ENCODE measurements at places on chromosomes 1 and 21. TPM values are rescaled to one million over a fixed set of nuclear protein-coding genes. Genes with fewer than 3 reads are reported as not detected.
A peak's percentile ranks its signal among the peaks of the same experiment; 100 is the strongest.

CNR2 gene
- total RNA-seq, result not detected

SLC2A5 gene
- not detected for total RNA-seq

PKNOX1 gene
- 19.3 TPM for total RNA-seq

UQCRHL gene
- 1.8 TPM for total RNA-seq

S100B gene
- not detected for total RNA-seq

NR1I3 gene
- not detected for total RNA-seq

ETV3L gene
- not detected for total RNA-seq

KRTAP12-2 gene
- total RNA-seq, result not detected

CD1B gene
- total RNA-seq, result not detected

OR2M3 gene
- not detected for total RNA-seq

MFAP2 gene
- 37.9 TPM for total RNA-seq

HTR6 gene
- not detected for total RNA-seq

GRCh38 chr1:101075926-101076325 is 50.3 kb upstream of the DPH5 start:
- no peak for DNase-seq

DNA sequence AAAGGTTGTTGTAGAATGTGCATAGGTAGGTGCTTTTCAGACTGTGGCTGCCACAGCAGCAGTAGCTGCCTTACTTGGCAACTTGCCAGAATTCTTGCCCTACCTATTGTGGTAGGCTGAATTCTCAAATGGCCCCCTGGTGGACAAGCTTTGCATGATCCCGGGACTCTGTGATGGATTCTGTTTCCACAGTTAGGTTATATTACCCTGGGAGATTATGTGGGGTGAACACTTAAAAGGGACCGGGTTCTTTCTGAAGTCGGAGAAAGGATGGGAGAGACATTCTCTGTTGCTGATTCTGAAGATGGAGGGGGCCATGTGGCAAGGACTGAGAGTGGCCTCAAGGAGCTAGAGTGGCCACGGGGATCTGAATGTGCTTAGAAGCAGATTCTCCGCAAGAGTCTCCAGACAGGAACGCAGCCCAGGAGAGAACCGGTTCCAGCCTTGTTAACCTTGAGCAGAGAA is 32.1 kb upstream of the KCNE1 start:
- peak; percentile 79 for DNase-seq

DNA sequence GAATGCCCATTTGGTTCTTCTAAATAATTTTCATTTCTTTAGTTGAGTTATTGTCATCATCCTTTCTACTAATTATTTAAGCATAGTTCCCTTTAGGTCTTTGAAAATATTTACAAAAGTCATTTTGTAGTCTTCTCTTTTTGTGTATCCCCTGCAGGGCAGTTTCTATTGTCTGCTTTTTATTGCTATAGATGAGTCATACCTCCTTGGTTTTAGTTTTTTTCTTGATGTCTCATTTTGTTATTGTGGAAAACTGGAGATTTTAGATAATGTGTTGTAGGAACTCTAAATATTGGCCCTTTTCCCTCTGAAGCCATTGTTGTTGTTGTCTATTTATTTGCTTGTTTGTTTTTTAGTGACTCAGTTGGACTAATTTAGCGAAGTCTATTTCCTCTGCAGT is 387.9 kb downstream of the NUF2 start:
- peak; percentile 72 for DNase-seq

- no peak for DNase-seq
Measured at GRCh38 chr21:42469272-42469671, 26.8 kb downstream of the RSPH1 start.

GRCh38 chr1:93614541-93614940 is 67.1 kb downstream of the BCAR3 start:
- DNase-seq, result no peak

DNA sequence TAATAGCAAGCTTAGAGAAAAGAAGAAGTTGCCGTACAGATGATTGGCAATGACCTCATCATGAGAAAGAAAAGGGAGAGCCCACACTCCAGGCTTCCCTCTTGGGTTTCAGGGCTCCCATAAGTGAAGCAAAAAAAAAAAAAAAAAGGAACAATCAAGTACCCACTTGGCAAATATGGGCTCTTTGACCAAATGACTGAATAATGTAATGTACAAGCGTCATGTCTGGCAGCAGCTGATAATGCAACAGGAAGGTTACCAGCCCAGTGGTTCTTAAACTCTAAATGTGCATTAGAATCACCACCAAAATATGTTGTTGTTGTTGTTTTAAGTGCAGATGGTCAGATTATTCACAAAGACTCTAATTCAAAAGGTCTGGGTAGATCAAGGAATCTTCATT is 13.5 kb downstream of the TNFSF4 start:
- DNase-seq, result peak; percentile 83

GRCh38 chr1:18682375-18682774 is 51.7 kb downstream of the PAX7 start:
- DNase-seq, result no peak

- no peak for DNase-seq
Measured at GRCh38 chr21:28078126-28078525, 914.6 kb downstream of the LTN1 start.

- DNase-seq, result no peak
Measured at GRCh38 chr1:109504974-109505373, 4.6 kb downstream of the AMIGO1 start.

GRCh38 chr1:230126529-230127104 is 59.6 kb downstream of the GALNT2 start:
- DNase-seq, result no peak

DNA sequence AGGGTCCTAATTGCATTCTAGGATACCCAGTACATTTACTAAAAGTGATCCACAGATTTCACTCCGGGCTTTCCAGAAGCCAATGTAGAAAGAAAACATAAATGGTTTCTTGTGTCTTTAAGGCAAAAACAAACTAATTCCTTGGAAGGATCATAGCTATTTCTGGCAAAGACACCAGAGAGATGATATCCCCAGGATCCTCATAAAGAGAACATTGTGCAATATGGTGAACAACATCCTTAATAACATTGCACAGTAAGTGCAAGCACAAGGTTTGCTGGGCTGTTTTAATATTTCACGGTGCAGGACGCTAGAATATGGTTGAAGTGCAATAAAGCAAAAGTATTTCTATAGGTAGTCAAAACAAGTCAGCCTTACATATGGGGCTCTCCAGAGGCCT is 83.0 kb downstream of the NTPCR start:
- no peak for DNase-seq

- DNase-seq, result no peak
Measured at GRCh38 chr1:174118751-174119150, 40.6 kb upstream of the RABGAP1L start.

DNA sequence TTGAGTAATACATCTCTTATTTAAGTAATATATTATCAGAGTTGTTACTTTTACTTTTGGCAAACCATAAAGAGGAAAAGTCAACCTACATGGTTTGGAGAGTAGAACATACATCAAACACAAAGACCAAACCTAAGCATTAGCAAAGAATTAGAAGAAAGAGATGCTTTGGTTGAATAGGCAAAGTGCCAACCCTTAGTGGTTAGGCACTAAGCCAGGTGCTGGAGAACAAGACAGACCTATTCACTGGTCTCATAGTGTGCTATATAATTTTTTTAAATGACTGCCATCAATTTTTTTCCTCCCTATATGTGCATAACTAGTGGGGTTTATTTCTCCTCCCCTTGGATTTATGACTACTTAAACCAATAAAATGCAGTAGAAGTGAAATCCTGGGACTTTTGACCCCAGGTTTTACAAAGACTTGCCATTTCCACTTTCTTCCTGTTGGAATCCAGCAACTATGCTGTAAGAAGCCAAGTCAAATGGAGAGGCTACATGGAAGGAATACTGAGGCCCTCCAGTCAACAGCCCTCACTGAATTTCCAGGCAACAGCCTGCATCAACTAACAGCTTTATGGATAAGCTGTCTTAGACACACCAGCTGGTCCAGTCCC is 69.8 kb upstream of the HAO2 start:
- no peak for DNase-seq

DNA sequence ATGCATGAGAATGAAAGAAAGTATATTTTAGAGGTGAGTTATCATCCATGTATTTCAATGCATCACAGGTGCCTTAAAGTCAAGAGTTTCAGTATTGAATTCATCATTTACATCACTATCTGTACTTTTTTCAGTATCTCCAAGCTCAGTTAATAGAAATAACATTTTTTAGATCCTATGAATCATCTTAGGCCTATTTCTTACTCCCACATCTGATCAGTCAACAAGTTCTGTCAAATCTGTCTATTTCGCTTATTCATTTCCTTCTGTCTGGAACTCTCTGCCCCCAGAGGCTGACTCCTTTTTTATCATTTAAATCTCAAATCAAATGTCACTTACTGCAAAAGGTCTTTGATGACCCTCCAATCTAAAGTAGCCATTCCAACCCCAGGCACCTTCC is 295.2 kb downstream of the LRRC7 start:
- peak; percentile 33 for DNase-seq

DNA sequence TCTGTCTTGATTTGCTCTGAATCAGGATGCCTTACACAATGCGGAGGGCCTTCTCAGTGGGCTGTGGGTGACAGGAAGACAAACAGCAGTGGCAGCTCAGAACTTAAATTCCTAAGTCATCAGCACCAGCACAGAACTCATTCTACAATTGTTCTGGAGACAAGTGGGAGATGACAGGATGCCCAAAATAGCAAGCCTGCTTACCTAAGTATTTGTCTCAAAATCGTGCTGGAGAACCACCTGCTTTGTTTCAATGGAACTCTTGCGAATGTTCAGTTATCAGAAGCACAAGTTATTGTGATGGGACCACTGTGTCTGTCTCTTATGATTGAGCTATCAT is 76.1 kb downstream of the VCAM1 start:
- no peak for DNase-seq

GRCh38 chr1:100622506-100622905 is 84.6 kb downstream of the GPR88 start:
- no peak for DNase-seq

DNA sequence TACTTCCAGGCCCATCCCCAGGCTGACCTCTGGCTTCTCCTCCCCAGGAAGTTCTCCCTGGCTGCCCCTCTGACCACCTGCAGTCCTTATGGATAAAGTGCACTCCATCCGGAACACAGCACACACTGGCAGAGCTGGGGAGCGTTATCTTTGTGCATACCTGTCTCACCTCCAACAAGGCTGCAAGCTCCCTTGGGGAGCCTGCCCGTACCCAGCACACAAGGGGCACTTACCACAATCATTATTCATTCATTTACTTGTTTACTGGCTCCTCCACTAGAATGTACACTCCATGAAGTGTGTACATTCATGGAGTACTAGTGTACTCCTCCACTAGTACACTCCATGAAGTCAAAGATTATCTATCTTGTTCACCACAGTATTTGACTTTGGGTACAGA is 30.3 kb downstream of the GLIS1 start:
- no peak for DNase-seq

- DNase-seq, result no peak
Measured at GRCh38 chr1:231494439-231495110, 33.9 kb upstream of the TSNAX start.

GRCh38 chr1:196951711-196952394 is 8.3 kb downstream of the CFHR2 start:
- no peak for DNase-seq

All from endothelial cell of umbilical vein (primary cell).